Pons (tissue), 1 donor: ENCODE measurements at places on chromosomes 6 and 20.
A peak's percentile ranks its signal among the peaks of the same experiment; 100 is the strongest.

GRCh38 chr20:4637081-4637797, 84.5 kb upstream of the PRND start:
- DNase-seq, result no peak

GRCh38 chr20:41119614-41120561, 17.5 kb upstream of the PLCG1 start:
- peak; percentile 94 for DNase-seq

GRCh38 chr6:582370-582769, 74.5 kb downstream of the HUS1B start:
- no peak for DNase-seq

- no peak for DNase-seq
These were observed 48.1 kb upstream of the CTAGE9 start for GRCh38 chr6:131758920-131759319.

DNA sequence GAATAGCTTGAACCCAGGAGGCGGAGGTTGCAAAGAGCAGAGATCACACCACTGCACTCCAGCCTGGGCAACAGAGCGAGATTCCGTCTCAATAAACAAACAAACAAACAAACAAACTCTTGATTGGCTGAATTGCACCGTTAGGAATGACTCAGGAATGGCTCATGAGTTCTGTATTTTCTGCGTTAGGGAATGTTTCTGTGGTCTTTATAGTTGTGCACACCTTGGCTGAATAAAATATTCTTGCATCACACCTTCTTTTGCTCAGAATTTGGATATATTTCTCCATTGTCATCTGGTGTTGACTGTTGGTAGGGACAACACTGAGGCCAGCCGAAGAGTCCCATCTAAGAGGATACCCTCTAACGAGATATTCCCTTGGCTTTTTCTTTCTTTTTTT, 19.6 kb upstream of the PI16 start:
- no peak for DNase-seq

GRCh38 chr6:22357724-22358189, 60.9 kb upstream of the PRL start:
- no peak for DNase-seq

DNA sequence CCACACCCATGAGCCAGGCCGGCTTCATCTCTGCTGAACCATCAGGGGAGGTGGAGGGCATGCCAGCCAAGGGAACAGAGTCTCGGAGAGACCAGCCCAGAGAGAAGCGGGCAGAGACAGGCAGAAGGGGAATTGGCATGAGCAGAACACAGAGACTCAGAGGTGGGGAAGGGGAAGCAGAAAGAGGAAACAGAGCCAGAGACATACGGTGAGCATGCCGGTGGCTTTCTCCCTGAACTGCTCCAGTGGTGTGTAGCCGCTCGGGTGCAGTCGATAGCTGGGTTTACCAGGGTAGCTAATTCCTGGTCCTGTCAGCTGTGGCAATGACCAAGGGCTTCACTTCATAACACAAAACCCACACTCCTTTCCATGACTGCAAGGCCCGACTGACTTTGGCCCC, 83.6 kb upstream of the CCDC167 start:
- peak; percentile 41 for DNase-seq

DNA sequence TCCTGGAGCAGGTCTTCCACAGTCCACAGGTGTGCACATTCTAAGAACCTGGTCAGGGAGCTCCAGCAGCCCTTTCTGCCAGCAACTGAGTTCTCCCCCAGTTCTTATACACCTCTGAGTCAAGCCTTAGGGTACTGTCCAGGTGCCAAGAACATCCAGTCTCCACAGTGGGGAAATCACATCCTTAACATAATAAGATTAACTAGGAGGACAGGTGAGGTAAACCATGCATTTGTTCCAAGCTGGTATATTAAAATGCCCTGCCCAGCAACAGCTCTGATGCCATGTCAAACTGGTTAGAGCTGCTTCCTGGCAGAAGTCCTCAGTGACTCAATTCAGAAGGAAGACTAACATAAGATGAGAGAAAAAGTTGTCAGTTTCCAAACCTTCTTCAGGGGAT, 303.9 kb upstream of the SGK1 start:
- DNase-seq, result no peak

DNA sequence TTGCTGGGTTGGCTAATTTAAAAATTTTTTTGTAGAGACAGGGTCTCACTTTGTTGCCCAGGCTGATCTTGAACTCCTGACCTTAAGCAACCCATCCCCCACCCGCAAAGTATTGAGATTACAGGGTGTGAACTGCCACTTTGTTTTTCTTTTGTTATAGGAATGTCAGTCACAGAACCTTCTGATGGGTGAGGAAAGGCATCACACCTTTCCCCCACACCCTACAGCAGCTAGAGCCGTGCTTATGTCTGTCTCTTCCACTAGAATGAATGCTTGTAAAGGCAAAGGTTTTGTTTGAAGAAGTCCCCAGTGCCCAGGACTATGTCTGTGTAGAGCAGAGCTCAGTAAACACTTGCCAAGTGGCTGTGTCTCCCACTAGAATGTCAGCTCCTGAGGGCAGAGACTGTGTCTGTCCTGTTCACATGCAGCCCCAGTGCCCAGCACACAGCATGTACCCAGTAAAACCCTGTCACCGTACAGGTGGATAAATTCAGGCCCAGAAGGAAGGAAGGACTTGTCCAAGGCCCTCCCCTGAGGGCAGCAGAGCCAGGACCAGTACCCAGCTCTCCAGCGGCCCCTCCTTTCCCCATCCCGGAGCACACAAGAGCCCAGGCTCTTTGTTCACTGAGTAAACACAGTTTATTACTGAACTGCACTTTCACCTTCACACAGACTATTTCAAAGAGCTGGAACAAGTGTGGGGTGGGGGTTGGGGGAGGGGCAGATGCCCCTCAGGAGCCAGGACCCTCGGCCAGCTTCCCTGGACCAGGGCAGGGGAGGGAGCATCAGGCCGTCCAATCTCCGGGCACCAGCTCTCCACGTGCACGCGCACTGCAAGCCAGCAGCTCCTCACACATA, 26.4 kb downstream of the COX4I2 start:
- no peak for DNase-seq

GRCh38 chr6:69487688-69488087, 309.1 kb downstream of the LMBRD1 start:
- no peak for DNase-seq

DNA sequence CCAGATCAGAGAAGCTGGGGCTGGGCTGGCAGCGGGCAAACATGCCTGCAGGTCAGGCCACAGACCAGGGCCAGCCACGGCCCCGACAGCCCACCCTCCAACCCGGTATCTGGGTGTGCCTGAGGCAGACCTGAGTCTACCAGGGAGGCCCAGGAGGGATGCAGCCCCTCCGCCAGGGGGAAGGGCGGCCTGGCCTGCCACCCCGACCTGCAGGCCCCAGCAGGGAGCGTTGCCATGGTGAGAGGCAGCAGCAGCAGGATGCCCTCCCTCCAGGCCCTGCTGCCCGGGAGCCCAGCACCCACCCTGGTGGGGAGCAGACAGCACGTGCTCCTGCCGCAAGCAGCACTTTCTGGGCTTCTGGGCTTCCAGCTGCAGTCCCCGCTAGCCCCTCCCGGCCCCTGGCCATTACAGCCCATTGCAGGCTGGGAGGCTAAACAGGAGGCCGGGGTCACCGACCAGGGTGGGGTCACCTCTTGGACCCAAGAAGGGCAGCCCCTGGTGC, 3.8 kb upstream of the EEF1A2 start:
- no peak for DNase-seq

- DNase-seq, result no peak
These were observed 6.9 kb upstream of the SAMD3 start for GRCh38 chr6:130229645-130230044.

- no peak for DNase-seq
These were observed 407.1 kb downstream of the GRIK2 start for GRCh38 chr6:101800598-101800997.

DNA sequence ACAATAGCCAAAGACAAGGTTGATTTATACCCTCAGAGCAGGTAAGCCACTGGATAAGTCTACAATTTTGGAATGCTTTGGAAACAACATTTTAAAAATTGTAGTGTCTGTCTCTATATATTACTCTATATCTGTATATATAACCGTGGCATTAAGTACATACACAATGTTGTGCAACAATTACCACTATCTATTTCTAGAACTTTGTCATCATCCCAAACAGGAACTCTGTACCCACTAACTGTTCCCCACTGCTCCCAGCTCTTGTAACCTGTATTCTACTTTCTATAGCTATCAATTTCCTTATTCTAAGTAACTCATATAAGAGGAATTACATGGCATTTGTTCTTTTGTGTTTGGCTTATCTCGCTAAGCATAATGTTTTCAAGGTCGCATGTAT, 78.2 kb upstream of the ASCC3 start:
- DNase-seq, result no peak

DNA sequence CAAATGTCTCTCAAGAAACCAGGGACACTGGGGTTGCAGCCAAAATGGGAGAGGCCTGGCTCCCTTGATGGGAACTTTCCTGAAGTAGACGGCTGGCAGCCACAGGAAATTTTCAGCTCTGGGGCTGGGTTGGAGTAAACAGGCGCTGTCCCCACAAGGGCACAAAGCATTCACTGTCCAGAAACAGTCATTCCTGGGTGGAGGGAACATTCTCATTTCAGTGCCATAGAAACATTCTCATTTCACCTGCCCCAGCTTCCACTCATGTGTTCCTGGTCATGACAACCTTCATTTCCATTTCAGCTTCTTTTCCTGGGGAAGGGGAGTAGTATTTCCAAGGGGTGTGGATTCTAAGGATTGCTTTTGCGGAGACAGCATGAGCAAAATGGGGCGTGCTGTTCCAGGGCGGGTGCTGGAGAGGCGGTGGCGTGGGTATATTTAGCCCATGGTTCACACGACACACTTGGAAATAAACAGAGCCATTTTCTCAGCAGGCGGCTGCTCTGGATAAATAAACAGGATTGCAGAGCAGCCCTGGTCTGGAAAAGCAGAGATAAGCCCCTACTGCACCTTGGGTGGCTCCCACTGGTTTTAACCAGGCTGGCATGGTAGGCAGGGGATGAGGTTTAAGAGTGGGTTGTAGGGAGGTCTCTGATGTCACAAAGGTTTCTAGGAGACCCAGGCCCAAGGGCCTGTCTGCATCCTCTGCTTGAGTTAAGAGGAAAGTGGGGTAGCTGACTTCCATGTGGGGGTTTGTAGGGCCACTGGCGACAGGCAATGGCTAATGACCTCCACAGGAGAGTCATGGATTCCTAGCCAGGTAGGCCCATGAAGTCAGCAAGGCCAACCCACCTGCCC, 32.9 kb downstream of the COX4I2 start:
- DNase-seq, result peak; percentile 96

- DNase-seq, result no peak
These were observed 46.1 kb downstream of the RALGAPA2 start for GRCh38 chr20:20666359-20666758.

DNA sequence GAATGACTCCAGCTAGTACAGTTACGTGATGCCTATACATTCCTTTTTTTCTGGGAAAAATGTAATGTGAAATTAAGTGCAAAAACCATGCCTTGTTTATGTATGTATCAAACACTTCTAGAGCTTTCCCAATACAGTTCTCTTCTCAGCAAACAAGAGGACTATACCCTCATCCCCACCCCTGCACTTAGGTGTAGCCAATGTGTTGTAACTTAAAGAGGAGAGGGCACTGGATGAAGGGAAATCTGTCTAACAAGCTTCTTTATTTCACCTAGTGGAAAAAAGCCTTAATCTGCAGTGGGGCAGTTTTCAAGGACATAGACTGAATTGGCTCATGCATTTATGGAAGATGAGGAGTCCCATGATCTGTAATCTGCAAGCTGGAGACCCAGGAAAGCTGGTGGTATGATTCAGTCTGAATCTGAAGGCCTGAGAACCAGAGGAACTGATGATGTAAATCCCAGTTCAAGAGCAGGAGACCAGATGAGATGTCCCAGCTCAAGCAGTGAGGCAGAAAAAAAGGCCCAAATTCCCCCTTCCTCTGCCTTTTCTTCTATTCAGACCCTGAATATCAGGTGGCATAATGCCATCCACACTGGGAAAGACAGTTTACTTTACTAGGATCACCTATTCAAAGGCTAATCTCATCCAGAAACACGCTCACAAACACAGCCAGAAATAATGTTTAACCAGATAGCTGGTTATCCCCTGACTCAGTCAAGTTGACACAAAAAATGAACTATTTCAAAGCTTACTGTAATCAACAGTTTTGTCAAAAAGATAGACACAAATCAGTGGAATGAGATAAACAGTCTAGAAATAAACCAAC, 25.8 kb upstream of the SLC17A3 start:
- DNase-seq, result no peak

DNA sequence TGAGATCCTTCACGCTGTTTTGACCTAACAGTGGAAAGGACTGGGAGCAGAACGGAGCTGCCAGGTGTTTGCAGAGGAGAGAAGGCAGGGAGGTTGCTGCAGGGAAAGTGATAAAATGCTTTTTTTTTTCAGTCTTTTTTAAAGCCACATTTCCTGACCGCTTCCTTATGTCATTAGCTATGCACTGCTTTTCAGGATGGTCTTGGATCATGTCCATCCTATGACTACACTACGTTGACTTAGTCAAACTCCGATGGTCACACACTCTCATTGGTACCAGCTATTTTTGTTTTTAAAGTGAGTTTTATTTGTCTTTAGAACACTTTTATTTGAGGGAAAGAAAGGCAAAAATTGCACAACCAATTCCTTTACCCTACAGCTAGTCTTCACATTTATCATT, 89.2 kb upstream of the EXOC2 start:
- DNase-seq, result no peak

GRCh38 chr20:3367089-3367488, 40.4 kb downstream of the DNAAF9 start:
- DNase-seq, result no peak

- DNase-seq, result peak; percentile 34
These were observed 117.5 kb downstream of the RIN2 start for GRCh38 chr20:19875376-19876221.

GRCh38 chr20:78338-78737, 9.1 kb upstream of the DEFB125 start:
- no peak for DNase-seq

- DNase-seq, result no peak
These were observed 20.5 kb upstream of the TBC1D32 start for GRCh38 chr6:121354764-121355163.

- no peak for DNase-seq
These were observed 15.2 kb downstream of the NEU1 start for GRCh38 chr6:31847276-31847978.

DNA sequence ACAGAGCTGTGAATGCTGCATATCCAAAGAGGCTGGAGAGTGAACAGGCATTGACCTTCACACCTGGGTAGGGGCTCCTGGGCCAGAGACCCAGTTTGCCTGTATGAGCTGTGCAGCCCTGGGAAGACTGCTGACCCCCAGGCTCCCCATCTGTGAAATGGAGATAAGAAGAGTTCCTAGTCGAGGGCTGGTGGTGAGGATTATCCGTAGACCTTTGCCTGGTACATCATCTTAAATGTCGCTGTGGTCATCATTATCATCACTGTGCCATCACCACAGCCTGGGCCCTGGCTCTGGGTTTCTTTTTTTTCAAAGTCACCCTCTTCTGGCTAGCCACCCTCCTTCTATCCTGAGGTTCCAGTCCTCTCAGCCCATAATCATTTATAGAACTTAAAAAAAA, 12.0 kb downstream of the AGPAT4 start:
- DNase-seq, result no peak

- peak; percentile 22 for DNase-seq
These were observed 281.2 kb upstream of the SUPT3H start for GRCh38 chr6:45658958-45659357.

- DNase-seq, result no peak
These were observed 44.8 kb upstream of the FABP7 start for GRCh38 chr6:122734529-122735395.
